Neural crest cell (in vitro differentiated cells): ENCODE measurements at places on chromosomes 11 and 22.

GRCh38 chr11:64647019-64647779, 56.2 kb downstream of the SLC22A12 start:
- DNase-seq = no peak

DNA sequence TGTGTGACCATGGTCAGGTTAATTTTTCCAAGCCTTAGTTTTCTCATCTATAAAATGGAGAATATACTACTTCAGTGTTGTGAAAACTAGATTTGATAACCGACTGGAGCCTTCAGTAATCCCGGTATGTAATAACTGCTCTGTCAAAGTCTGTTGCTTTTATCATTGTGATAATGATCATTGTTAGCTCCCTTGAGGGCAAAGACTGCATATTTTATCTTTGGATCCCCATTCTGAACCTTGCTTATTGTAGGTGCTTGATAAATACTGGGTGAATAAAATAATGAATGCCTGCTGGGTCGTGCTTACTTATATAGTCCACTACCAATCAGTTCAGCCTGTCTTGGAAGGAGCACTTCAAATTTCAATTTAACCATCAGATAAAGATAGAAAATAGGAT, 105.3 kb downstream of the ARFGAP2 start:
- DNase-seq = no peak

DNA sequence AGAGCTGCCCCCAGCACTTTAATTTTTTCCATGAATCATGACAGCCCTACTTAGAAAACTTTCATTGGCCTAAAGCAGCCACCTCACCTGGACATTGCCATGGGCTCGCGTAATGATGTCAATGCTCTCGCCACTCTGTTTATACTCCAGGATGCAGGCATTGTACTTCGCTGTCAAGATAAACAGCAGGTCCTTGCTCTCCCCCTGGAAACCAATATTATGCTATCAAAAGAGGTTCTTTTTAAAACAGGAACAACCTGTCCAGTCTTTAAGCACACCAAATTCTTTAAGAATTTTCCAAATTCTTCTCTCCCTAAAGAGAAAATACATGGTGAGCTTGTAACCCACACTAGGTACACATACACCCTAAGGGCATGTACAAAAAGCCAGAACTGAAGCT, 3.0 kb downstream of the DDB1 start:
- DNase-seq = no peak

GRCh38 chr11:44311339-44312261, 1.7 kb upstream of the ALX4 start:
- no peak for DNase-seq

DNA sequence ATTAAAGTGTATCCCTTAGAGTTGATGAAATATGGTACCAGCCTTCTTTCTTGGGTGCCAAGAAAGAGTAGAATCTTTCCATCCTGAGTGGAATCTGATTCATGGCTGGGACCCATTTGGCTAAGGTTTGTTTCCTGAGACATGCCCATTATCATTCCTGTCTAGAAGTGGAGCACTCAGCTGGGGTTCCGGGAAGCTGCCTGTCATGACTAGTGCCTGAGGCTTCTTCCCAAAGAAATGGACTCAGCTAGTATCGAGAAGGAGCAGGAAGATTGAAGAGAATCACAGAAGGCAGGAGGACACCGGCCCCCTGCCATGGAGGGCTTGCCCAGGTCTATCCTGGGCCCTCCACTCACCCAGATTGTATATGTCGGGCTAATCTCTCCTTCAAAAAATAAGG, 57.6 kb downstream of the KREMEN1 start:
- no peak for DNase-seq

DNA sequence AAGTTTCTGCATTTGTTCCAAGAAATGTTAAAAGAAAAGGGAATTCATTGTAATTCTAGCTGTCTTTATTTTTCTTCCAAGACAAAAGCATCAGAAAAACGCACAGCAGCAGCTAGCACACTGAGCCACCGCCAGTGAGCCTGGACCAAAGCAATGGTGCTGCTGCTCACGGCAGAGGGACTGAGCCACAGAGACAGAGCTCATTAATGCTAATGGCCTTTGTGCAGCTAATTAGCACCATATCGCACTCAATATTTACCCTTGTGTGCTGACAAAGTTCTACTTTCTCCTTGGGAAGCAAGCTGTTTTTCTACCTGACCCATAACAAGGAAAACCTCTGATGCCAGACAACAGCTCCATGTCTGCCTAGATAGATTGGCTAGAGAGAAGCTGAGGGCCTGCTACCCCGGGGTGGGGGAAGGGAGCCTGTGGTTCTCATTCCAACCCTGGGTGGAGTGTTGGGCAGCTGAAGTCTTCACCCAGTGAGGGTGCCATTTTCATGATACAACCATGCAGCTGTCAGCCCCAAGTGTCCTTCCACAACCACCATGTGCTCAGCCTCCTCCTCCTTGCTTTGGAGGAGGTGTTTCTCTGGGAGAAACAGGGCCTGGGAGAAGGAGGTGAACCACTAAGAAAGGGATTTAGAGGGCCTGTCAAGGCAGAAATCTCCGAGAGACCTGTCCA, 131.1 kb upstream of the NCAM1 start:
- no peak for DNase-seq

- no peak for DNase-seq
Observed at GRCh38 chr22:40612291-40612751, 24.2 kb downstream of the MRTFA start.

DNA sequence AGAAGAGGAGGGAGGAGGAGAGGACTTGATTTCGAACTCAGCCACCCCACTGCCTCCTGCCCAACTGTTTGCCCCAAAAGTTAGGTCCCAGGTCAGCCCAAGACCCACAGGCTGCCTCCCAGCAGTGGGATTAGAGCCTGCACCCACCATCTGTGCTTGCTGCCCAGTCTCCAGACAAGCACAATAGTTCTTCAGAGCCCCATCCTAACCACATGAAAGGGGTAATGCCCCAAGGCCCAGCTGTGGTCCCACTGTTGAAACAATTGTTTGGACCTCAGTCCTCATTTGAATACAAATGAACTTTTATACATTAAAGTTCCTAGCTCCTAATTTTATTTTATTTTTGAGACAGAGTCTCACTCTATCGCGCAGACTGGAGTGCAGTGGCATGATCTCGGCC, 5.4 kb upstream of the VPS51 start:
- DNase-seq = no peak

DNA sequence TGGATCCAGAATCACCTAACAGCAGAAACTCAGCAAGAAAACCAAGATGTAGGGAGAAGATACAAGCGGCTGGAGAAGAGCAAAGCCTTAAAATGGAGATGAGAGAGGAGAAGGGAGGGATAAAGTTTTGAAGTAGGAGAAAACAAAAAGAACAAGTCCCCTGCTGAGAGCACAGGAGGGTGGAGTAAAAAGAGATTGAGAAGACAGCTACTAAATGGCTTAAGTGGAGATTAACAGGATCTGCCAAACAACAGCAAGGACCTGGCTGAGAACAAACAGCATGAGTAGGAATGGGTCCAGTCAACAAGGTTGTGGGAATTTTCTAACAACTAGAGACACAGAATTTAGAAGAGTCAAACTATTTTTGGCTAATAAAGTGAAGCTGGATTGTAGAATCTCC, 18.1 kb downstream of the BTG4 start:
- DNase-seq = no peak

DNA sequence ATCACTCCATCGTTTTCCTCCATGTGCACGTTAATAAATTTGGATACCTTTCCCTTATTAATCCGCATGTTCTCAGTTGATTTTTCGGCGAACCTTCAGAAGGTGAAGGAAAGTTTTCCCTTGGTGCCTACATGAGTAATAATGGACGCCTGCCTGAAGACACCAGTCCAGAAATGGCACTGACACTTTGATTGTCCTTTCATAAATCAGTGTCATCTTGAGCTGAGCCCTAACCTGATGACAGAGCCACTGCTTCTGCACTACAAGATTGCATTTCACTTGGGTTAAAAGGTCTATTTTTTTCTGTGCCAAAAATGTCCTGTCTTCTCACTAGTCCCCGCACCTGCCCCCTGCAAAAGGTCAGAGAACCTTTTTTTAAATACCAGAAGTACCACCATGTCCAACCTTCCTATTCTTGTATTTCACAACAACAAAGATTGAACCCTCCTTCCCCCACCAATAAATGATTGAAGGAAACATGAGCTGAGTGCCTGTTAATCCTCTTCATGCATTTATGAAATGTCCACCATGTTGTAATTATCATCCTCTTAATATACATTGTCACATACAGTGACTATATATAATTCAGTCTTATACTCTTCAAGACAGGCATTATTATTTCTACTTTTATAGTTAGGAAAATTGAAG, 219.9 kb upstream of the UBASH3B start:
- no peak for DNase-seq

DNA sequence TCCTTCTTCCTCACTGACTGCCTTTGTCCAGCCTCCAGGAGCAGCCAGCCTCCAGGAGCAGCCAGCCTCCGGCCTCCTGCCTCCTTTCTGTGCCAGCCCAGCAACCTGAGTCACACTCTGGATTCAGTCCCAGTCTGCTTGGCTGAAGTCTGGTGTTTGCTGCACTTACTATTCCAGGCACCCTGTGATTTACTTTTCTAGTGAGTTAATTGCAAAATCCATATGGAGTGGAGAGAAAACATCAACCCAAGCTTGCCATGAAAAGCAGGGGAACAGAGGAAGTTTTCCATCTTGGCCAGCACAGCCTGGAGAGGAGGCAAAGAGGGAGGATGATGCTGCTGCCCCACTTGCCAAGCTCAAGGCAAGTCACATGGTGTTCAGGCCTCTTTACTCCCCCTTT, 400.5 kb downstream of the TENM4 start:
- no peak for DNase-seq

GRCh38 chr11:17613983-17614382, 66.9 kb downstream of the OTOG start:
- no peak for DNase-seq

DNA sequence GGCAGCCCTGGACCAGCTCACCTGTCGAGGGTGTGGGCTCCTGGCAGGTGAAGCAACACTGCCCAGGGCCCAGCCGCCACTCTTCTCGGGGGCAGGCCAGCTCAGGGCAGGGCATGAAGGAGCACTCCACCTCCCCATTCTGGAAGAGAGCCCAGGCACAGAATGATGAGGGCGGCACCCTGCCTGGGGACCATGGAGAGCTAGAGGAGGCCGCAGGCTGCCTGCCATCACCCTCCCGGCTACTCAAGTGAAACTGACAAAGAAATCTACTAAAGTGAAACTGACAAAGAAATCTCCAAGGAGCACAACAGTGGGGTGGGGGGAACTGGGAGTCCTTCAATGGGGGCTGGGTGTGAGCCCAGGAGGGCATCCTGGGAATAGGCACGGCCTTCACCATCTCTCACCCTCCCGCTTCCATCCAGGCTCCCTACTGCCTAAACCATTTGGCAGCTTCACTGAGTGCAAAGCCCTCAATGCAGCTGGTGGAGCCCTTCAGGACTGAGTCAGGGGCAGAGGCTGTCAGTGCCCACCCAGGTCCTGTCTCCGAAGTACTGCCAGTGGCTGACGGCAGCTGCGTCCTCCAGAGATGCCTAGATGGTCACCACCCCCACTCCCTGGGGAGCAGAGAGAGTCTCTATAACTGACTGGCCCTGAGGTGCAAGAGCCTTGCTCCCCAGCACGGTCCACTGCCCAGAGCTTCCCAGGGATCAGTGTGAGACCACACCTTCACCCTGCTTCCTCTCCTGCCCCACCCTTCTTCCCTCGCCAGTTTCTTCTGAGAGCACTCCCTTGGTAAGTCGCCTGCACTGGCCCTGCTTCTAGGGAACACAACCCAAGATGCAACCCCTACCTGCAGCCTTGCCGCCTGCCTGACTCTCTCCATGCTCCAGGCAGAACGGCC, 21.7 kb downstream of the VWCE start:
- no peak for DNase-seq
